ENCODE measurements at places on chromosomes 11 and 22.
A peak's percentile ranks its signal among the peaks of the same experiment; 100 is the strongest.

- no peak for DNase-seq
These were observed 190.2 kb downstream of the SHANK2 start for GRCh38 chr11:71062199-71062598.

GRCh38 chr22:22552630-22553029 is 6.4 kb downstream of the PRAME start:
- DNase-seq, result no peak

- peak; percentile 37 for DNase-seq
These were observed 13.6 kb upstream of the NUP160 start for GRCh38 chr11:47861728-47862127.

DNA sequence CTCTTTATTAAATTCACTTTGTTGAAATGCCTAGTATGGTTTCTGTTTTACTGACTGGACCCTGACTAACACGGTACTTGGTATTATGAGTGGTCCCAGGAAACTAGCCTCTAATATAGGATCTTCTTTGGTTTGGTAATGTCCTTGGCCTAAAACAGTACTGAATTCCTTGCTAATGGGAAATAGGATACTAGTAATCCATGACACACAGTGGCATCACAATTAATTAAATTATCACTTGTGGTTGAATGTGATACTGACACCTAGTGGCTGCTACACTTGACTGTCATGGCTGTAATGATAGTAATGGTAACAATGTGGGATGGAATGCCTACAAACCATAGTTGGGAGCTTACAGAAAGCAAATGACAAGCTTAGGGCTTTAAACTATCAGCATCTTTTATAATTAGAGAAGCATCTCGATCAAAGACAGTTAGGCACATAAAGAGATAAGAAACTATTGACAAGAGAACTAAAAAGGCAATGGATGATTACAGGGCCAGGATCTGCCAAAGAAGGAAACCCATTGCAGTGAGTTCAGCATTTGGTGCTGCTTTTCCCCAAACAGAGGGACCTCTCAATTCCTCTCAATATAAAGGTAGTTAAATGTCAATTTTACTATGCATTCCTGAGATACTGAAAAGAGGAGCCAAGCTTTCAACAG is 8.6 kb downstream of the DNHD1 start:
- DNase-seq, result peak; percentile 64

- no peak for DNase-seq
These were observed 44.5 kb downstream of the RAB6A start for GRCh38 chr11:73716153-73717056.

DNA sequence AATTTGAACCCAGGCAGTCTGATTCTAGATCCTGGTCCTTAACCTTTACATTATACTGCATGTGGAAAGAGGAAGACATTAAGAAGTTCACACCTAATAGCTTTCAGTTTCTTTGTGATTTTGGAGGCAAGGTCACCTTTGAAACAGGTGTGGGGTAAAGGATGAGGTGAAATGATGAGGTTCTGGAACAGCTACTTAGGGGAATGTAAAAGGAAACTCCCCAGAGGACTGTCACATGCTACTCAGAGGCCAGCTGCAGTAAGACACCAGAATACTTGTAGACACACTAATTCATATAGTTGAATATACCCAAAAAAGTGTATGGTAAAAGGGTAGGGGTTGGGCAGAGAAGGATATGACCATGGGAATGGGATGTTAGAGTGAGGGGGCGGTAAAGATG is 5.4 kb downstream of the APIP start:
- no peak for DNase-seq

DNA sequence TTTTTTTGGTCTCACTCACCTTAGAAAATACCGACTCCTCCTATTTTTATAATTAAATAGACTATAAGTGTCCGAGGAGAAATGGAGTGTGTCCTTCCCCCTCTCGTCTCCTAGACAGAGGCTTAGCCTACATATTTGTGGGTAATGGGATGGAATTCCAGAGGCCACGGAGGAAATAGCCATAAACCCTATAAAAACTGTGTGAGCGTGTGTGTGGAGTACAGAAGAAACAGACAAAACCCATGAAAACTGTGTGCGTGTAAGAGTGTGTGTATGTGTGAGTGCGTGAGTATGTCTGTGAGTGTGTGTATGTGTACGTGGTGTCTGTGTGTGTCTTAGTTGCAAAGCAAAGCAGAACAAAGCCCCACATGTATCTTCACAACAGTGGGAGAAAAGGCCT is 883.5 kb downstream of the OPCML start:
- DNase-seq, result no peak

DNA sequence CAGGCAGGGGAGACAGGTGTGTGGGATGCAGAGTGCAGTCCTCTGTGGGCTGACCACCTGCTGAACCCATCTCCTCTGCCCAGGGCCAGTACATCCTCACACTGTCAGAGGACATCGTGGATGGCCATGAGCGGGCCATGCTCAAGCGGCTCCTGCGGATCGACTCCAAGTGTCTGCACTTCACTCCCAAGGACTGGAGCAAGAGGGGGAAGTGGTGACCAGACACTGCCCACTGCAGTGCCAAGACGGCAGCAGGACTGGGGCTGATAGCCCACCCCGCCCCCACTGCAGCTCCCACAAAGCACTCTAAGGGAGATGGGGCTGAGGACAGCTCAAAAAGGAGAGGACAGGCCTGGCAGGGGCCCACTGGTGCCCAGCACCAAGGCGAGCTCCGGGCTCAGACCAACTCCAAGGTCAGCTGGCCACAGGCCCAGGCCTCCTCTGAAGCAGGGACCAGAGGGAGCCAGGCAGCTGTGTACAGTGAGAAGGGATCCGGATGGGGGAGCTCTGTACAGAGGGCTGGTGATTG is 1.6 kb downstream of the RNASEH2C start:
- DNase-seq, result no peak

DNA sequence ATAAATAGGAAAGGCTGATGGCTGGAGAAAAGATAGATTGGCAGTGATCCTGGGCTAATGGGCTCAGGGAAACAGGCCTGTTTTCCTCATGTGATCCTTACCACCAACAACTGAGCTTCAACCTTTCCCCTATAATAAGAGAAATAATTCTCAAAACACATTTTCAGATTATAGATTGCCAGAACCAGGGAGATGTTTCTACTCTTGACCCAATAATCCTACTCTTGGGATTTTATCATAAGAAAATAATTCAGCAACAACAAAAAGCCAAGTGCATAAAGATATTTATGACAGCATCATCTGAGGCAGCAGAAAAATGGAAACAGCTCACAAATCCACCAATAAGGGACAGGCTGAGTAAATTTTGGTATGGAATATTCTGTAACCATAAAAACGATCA is 54.3 kb downstream of the ADM start:
- DNase-seq, result no peak

DNA sequence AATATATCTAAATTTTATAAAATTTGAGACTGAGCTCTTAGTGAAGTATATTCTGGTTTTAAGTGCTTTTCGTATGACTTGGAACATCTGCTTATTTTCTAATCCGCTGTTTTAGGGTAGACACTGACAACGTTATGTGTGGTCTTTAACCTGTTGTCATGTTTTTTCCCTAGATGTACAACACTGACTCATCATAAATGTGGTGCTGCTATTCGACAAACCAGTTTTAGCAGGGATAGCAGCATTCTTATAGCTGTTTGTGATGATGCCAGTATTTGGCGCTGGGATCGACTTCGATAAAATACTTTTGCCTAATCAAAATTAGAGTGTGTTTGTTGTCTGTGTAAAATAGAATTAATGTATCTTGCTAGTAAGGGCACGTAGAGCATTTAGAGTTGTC is 23.8 kb upstream of the HIKESHI start:
- DNase-seq, result no peak

- DNase-seq, result no peak
These were observed 31.0 kb downstream of the NAP1L4 start for GRCh38 chr11:2961080-2961479.

DNA sequence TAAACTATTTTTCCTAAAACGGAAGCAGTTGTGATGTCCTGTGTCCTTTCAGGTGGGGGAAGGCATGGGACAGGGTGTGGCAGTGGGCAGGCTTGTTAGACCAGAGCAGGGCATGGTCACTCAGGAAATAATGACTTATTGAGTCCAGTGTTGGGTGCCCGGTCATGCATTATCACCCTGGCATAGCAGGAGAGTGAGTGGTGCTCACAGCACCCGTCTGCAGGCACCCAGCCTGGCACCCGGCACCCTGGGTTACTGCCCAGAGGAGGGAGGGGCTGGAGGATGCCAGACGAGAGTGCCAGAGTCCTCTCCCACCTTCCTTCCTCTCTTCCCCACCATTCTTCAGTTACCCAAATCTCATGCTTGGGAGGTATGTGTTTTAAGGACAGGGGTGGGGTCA is 59.1 kb downstream of the ST3GAL4 start:
- DNase-seq, result no peak

GRCh38 chr11:128763224-128763623 is 69.4 kb downstream of the FLI1 start:
- no peak for DNase-seq

DNA sequence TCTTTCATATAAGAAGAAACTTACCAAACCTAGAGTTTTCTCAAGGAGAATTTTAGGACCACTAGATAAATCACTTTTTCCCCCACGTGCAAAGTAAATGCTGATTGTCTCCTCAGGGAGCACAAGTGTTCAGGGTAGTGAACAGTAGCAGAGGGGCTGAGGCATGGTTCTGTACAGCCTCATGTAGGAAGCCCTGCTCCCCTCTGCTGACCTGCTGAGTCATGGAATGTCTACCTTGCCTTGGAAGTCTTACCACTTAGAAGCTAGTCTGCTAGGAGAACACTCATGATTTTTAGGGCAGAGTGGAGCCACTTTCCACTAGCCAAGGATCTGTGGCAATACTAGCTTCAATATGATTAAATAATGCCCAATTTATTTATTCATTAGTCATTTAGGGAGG is 2120.6 kb upstream of the RAG2 start:
- DNase-seq, result no peak

DNA sequence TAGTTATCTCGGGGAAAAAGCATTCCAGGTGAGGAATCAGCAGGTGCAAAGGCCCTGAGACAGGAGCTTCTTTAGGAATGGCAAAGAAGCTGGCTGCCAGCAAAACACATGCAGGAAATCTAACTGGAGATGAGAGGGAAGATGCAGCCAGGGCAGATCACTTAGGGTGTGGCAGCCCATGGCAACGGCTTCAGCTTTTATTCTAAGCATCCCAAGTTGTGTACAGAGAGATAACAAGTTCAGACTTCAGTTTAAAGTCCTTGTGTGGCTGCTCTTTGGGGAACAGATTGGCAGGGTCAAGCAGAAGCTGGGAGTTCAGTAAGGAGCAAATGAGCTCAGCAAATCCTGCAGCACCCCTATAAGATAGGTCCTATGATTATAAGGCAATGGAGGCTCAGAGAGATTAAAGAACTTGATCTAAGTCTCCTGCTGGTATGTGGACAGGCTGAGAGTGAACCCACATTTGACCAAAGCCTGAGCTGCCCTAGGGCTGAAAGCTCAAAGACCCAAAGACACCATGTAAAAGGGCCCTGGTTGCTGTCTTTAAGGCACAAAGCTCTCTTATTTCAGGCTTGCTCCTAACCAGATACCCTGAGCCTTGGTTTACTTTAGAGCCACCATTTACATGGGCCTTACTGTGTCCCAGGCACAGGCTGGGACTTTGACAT is 466.8 kb downstream of the SOX6 start:
- no peak for DNase-seq

DNA sequence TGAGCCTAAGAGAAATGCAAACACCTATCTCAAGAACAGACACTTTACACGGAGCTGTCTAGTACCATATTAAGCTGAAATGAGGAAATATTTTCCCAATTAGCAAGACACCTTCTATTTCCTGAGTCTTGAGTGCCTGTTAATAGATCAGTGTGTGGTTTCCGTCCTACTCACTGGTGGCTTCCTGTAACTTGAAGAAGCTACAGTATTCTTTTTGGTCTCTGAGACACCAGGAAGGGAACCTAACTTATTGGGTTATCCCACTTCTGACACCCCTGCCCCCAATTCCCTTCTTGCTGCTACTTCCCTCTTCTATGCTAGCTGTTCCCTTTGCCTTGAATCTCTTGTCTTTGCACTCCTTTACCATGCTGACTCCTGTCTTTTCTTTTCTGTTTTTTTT is 92.7 kb downstream of the FDX1 start:
- DNase-seq, result no peak
